Hypothalamus (tissue), 51 donors: ENCODE measurements at places on chromosomes 12 and 14.

DNA sequence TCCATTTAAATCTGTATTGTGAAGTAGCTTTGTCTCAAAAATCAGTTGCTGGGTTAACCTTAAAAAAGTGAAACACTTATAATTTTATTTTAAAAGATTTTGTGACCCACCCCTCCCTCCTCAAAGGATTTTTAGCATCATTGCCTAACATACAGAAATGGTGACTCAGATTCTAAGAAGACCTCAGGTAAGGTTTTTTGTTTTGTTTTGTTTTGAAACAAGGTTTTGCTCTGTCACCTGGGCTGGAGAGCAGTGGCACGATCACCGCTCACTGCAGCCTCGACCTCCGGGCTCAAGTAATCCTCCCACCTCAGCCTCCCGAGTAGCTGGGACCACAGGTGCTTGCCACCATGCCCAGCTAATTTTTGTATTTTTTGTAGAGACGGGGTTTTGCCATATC is 74.2 kb downstream of the GNS start:
- DNase-seq, result no peak

GRCh38 chr12:2064071-2064507 is 11.3 kb downstream of the CACNA1C start:
- no peak for DNase-seq

DNA sequence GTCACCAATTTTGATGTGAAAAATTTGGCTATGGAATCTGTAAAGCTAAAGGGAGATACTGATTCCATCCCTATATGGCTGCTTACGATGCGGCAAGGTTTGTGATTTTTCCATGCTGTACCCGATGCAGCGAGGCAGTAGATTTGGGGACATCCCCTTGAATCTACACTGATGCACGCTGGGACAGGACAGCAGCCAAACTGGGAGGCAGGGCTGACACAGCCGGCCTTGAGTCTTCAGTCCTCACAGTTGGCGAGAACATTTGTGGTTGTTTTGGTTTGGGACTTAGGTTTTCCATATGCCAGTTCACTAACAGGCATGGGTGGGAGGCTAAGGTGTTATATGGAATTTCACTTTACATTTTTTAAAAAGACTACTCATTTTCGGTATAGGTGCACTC is 3.8 kb downstream of the GALNT16 start:
- DNase-seq, result no peak

GRCh38 chr12:20305470-20305869 is 62.9 kb upstream of the PDE3A start:
- DNase-seq, result no peak

DNA sequence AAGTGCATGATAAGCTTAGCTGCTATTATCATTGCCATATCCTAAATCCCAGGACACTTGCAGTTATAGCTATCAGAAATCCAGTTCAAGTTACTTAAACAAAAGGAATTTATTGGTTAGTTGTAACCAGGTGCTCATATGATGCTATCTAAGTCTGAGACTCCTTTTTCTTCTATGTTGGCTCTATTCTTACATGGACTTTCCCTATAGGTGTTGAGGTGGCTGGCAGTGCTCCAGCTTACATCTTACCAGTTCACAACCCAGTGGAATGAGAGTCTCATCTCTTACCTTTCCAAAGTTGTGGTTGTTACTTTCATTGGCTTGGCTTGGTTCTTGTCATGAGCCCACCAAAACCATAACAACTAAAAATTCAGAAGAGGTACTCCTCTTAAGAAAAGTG is 94.6 kb downstream of the DACT1 start:
- DNase-seq, result no peak

GRCh38 chr12:115230606-115231005 is 546.6 kb upstream of the TBX3 start:
- DNase-seq, result no peak

- no peak for DNase-seq
Measured at GRCh38 chr12:46664761-46665287, 161.0 kb downstream of the SLC38A4 start.

- DNase-seq, result no peak
Measured at GRCh38 chr14:86532219-86532618, 1002.3 kb downstream of the FLRT2 start.

DNA sequence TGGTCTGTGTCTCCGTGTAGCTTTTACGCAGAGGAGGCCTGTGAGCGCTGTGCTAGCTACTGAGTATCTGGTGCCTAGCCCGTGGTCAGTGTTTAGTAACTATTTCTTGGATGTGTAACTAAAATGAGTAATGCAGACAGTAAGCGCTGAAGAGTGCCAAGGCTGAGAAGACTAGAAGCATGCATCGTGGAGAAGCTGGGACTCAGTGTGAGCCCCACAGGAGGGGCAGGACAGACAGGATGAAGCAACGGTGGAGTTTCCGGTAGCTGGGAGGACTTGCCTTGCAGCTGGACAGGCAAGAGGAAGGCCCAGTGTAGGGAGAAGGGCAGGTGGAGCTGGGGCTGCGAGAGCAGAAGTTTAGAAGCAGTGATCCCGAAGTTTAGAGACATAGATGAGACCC is 233.4 kb upstream of the FKBP4 start:
- DNase-seq, result no peak

DNA sequence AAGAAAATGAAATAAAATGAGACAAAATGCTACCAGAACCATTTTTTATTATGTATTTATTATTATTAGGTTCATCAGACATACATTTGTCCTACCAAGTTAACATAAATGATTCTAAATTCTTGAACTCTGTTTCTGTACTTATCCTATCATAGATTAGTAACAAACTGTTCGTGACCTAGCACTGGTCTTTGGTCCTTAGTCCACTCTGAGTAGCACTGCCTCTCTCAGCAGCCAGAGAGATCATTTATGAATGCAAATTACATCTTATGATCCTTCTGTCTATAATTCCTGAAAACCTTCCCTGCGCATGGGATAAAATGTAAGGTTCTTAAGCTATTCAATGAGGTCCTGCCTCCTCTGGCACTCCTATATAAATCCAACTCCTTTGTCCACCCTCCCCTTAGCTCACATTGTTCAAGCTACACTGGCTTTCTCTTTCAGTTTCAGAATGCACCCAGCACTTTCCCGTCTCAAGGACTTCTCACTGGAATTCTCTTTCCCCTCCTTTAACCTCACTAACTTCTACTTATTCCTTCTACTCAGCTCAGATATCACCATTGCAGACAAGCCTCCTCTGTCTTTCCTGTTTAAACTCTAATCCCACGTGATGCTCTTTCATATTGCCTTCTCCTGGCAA is 17.1 kb downstream of the PDZRN4 start:
- no peak for DNase-seq
